MCF 10A (cell line): ENCODE measurements at places on chromosomes 2 and 18. TPM values are rescaled to one million over a fixed set of nuclear protein-coding genes. Genes with fewer than 3 reads are reported as not detected.

GRCh38 chr2:55585451-55586080 lies 31.9 kb downstream of the PPP4R3B start:
- peak overlapping the region; percentile 78 for H3K27ac ChIP-seq
- H3K27me3 ChIP-seq: no peaks in the 10 kb centered on the region
- peaks cover 71% of the 10 kb centered on the region for H3K36me3 ChIP-seq
- peak; percentile 64 for DNase-seq
- peaks cover 12% of the 10 kb centered on the region for H3K4me1 ChIP-seq

GRCh38 chr2:45300026-45300750 lies 290.9 kb upstream of the SIX2 start:
- H3K4me3 ChIP-seq: no peak overlapping the region
- no peaks in the 10 kb centered on the region for H3K36me3 ChIP-seq
- no peaks in the 10 kb centered on the region for H3K27me3 ChIP-seq
- no peaks in the 10 kb centered on the region for H3K4me1 ChIP-seq
- no peak overlapping the region for H3K27ac ChIP-seq
- DNase-seq: no peak

DNA sequence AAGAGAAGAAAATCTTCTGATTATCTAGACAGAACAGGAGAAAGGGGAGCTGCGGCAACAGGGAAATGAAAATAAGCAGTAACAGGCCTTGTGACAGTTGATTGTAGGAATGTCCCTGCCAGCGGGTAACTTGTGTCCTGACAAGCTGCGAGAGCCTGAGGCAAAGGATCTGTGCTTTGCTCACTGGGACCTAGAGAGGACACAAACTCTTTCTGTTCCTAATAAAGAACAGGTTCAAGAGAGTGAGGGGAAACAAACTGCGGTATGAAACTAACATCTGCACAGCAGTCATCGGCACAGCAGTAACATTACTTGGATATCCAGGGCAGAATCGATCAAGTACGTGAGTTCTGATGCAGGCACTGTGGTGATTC lies 103.7 kb upstream of the THOC1 start:
- DNase-seq: no peak
- H3K27ac ChIP-seq: no peak overlapping the region
- no peak overlapping the region for H3K4me3 ChIP-seq
- no peaks in the 10 kb centered on the region for H3K4me1 ChIP-seq

DNA sequence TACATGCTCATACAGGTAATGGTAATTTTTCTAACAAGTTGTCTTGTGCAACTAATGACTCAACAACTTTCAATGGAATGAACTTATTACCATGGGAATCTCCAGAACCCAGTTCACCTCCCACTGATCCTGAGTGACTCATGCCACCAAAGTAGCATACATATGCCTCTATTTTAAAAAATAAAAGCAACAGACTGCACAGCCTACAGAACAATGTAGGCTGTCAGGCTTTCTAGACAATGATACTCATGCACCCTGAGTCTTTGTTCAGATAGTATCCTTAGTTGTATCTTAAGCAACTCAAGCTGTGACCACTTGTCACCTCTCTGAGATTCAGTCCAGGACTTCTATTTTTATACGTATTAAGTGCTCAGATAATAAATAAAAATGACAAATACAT lies 531.0 kb upstream of the SETBP1 start:
- peak; percentile 91 for DNase-seq
- no peak overlapping the region for H3K4me3 ChIP-seq
- H3K36me3 ChIP-seq: no peaks in the 10 kb centered on the region

DNA sequence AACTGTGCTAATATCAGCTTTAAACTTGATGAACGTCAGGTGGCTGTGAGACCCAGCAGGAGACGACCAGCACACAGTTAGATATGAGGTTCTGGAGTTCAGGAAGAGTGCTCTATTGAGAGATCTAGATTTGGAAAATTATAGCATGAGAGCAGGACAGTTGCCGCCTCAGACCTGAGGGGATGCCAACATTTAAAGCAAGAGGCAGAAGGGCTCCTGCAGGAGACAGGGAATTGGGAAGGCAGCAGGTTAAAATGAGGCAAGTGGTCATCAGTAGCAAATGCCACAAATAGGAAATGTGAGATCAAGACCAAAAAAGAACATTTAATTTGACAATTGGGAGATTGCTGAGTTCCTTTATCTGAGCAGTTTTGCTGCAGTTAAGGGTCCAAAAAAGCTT lies 471.9 kb downstream of the TGIF1 start:
- H3K4me1 ChIP-seq: no peaks in the 10 kb centered on the region
- H3K36me3 ChIP-seq: no peaks in the 10 kb centered on the region
- H3K27ac ChIP-seq: no peak overlapping the region
- H3K4me3 ChIP-seq: no peak overlapping the region

DNA sequence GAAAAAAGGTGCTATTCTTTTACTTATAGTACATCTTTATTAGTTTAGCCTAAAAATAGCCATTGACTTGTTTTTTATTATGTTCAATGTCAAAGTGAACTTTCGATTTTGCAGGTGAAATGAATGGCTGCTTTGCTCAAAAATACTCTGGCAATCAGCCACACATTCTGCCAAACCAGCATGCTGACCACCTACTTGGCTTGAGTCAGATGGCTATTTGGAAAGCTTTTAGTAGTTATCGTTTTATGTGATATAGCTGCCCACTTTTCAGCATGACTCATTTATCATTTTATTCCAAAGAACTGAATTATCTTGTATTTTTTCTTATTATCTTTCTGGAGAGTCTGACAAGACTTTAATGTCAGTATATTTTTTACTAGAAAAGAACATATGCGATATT lies 1615.8 kb upstream of the TMEFF2 start:
- H3K27me3 ChIP-seq: no peaks in the 10 kb centered on the region
- H3K4me3 ChIP-seq: no peak overlapping the region
- no peak for DNase-seq
- H3K27ac ChIP-seq: peak overlapping the region; percentile 19
- H3K4me1 ChIP-seq: no peaks in the 10 kb centered on the region
- no peaks in the 10 kb centered on the region for H3K36me3 ChIP-seq

- DNase-seq: peak; percentile 48
- no peaks in the 10 kb centered on the region for H3K36me3 ChIP-seq
- H3K4me1 ChIP-seq: no peaks in the 10 kb centered on the region
- H3K27me3 ChIP-seq: peaks cover 14% of the 10 kb centered on the region
Observed at GRCh38 chr18:59631583-59632181, 65.5 kb downstream of the CCBE1 start.

DNA sequence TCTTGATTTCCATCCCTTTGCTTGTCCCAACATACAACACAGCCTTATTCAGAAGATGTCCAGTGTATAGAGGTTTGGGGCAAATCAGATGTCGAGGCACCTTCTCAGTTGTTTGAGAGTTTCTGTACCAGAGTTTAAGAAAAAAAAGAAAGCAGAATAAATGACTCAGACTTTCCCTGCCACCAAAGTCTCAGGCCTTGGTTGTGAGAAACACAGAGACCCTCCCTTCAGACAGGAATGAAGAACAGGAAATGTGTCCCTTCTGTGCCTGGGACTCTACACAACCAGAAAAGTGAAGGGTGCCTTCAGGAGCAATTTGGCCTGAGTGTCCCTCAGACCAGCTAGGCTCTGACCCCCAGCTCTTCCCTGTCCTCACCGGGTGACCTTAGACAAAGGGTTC lies 37.3 kb upstream of the REL start:
- no peaks in the 10 kb centered on the region for H3K27me3 ChIP-seq
- H3K36me3 ChIP-seq: no peaks in the 10 kb centered on the region
- no peak overlapping the region for H3K4me3 ChIP-seq
- H3K27ac ChIP-seq: no peak overlapping the region
- DNase-seq: no peak

- DNase-seq: no peak
- H3K4me1 ChIP-seq: no peaks in the 10 kb centered on the region
- H3K36me3 ChIP-seq: no peaks in the 10 kb centered on the region
- no peaks in the 10 kb centered on the region for H3K27me3 ChIP-seq
- H3K27ac ChIP-seq: no peak overlapping the region
- H3K4me3 ChIP-seq: no peak overlapping the region
Observed at GRCh38 chr18:8221452-8221851, 387.8 kb upstream of the RAB12 start.

- no peaks in the 10 kb centered on the region for H3K27me3 ChIP-seq
- no peak for DNase-seq
- H3K4me1 ChIP-seq: peaks cover 13% of the 10 kb centered on the region
- peaks cover 7% of the 10 kb centered on the region for H3K36me3 ChIP-seq
Observed at GRCh38 chr18:44723411-44723810, 42.7 kb downstream of the SETBP1 start.

GRCh38 chr2:103809941-103810441 lies 1043.9 kb upstream of the POU3F3 start:
- no peak overlapping the region for H3K27ac ChIP-seq
- no peaks in the 10 kb centered on the region for H3K4me1 ChIP-seq
- DNase-seq: peak; percentile 45
- no peak overlapping the region for H3K4me3 ChIP-seq
- no peaks in the 10 kb centered on the region for H3K36me3 ChIP-seq

- H3K27me3 ChIP-seq: no peaks in the 10 kb centered on the region
- peaks cover 3% of the 10 kb centered on the region for H3K4me1 ChIP-seq
- H3K4me3 ChIP-seq: no peak overlapping the region
- DNase-seq: no peak
- no peak overlapping the region for H3K27ac ChIP-seq
Observed at GRCh38 chr2:159106109-159106508, 137.7 kb downstream of the TANC1 start.

DNA sequence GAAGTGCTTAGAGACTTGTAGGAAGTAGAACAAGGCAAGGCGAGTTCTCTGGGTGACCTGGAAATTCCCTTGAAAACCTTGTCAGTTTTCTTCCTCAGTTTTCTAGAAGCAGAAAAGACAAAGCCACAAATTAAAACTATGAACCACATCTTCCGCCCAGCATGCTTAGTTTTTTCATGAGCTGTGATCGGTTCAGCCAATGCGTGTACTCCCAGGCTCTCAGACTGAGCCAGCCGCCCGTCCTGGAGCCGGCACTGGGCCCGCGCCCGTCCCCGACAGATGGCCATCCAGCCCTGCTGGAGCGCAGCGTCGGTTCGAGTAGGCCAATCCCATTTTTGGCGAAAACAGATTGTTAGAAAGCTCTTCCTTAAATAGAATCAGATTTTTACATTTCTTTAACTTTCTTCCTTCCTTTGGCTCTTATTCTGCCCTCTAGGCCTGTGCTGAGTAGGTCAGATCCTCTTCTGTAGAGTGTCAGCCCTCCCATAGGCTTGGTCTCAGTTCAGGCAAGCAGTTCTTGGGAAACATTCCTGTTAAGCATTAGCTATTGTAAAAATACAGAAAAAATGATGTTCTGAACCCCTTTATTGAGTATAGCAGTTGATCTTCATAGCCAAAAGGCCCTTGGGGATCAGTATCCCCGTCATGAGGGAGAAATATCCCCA lies 112.5 kb downstream of the NCK2 start:
- peaks cover 17% of the 10 kb centered on the region for H3K36me3 ChIP-seq
- no peak for DNase-seq
- peak overlapping the region; percentile 95 for H3K27ac ChIP-seq
- H3K4me1 ChIP-seq: peaks cover 22% of the 10 kb centered on the region
- H3K4me3 ChIP-seq: peak overlapping the region; percentile 81
- H3K27me3 ChIP-seq: no peaks in the 10 kb centered on the region

- DNase-seq: no peak
- no peak overlapping the region for H3K27ac ChIP-seq
- H3K36me3 ChIP-seq: no peaks in the 10 kb centered on the region
- no peak overlapping the region for H3K4me3 ChIP-seq
- no peaks in the 10 kb centered on the region for H3K4me1 ChIP-seq
- H3K27me3 ChIP-seq: peaks cover 46% of the 10 kb centered on the region
Observed at GRCh38 chr2:178066890-178067669, 5.5 kb downstream of the PDE11A start.

Gene KCNG2
- total RNA-seq: not detected in 2 replicates

Gene TSPYL6
- not detected in 2 replicates for total RNA-seq

Gene MBP
- 31.6 and 31.7 TPM in 2 replicates for total RNA-seq
